ENCODE measurements at places on chromosomes 12 and 14.

GRCh38 chr12:123949770-123950165, 22.9 kb downstream of the CCDC92 start:
- DNase-seq: no peak

- no peak for DNase-seq
Observed at GRCh38 chr12:56719056-56719455, 6.0 kb downstream of the NACA start.

DNA sequence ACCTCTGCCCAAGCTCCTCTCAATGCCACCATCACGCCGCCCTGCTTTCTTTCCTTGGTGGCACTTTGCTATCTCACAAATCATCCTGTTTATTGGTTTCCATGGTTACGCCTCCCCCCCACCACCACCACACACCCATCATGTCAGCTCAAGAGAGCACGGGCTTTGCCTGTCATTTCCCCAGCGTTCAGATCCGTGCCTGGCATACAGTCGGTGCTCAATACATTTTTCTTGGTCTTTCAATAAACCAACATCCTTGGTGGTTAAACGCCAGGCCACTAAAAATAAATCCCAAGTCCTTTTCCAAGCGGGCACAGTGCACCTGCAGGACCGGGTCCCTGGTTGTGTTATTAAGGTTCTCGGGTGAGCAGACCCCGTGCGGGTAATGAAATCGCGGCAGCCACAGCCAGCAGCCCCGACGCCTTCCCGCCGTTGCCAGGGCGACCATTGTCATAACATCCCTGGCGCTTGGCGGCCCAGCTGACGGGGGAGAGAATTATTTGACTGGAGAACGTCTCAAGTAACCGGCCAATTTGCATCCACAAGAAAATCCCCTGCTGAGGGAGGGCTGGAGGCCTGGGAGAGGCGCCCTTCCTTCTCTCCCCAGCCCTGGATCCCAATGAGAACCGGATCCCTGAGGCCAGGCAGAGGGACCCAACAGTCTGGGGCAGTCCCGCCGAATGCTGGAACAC, 92.9 kb downstream of the KSR2 start:
- DNase-seq: no peak

DNA sequence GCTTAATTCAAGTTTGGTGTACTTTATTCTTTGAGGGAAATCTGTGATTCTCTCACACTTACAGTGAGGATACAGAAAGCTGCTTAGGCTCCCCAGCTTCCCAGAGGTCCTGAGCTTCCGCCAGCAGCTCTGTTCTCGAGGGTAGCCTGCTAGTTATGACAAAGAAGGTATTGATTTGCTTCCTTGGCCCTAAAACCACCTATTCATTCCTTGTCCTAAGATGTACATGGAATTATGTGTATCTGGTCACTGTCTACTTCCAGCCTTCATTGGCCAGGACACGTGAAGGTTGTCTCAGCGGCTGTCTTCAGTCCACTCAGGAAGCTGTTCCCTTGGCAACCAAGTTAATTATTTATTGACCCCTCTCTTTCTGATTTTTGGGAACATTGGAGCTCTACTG, 55.7 kb downstream of the GALNT8 start:
- DNase-seq: no peak

DNA sequence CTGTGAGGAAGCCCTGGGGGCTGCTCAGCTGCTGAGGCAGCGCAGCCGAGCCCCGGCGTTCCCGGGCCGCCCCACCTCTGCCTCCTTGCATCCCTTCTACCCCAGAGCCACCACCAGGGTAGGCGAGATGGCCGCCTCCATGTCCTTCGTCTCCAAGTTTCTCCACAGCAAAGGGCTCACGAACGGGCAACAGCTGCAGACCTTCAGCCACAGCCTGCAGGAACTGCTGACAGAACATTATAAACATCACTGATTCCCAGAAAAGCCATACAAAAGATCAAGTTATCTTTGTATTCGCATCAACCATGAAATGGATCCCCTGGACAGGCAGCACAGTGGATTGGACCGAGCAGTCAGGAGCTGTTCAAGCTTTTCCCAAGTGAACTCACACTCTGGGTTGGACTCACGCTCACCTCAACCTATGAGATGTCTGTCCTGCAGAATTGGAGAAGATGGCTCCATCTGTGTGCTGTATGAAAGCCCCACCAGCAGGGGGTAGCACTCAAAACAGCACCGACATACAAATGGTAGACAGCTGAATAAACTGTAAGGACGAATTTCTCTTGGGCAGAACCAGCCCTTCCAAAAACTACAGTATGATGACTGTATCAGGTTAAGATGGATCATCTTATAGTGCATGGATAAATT, 19.4 kb upstream of the A2M start:
- DNase-seq: no peak

DNA sequence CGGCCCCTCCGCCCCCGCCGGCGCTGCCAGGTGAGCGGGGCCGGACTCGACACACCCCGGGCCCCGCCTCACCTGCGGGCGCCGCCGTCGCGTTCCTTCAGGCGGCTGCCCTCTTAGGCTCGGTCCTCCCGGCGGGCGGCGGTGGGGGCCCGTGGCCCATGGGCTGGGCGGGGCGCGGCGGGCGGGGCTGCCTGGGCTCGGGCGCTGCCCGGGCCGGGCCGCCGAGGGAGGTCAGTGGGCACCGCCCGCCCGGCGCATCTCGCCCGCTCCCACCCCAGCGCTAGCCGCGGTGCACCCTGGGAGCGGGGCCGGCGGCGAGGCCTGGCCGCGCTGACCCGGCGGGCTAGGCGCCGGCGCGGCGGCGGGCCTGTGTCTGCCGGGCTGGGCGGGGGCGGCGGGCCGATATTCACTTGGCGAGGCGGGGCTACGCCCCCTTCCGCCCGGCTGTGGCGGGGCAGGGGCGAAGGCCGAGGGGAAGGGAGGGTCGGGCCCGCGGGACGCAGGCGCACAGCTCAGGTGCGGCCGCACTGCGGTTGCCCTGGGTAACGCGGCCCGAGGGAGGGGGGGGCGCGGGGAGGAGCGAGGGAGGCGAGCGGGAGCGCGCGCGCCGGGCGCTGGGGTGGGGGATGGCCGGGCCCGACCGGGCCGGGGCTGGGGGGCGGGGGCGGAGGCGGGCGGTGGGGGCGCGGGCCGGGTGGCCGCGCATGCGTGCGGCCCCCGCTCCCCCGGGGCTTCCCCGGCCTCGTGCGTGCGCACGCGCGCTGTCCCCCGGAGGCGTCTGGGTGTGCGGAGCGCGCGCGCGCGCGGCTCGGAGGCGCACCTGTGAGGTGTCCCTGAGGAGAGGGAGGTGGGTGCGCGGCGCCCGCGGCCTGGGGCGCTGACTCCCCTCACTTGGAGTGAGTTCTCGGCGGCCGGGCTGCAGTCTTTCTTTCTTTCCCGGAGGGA, at the start of the genes CCDC92 and ZNF664:
TSS of gene CCDC92 (minus strand) at position 375 of the 945 bp plus-strand sequence. CDS start 28,526 bp downstream, outside the sequence.
TSS of gene ZNF664 (plus strand) at position 759 of the 945 bp plus-strand sequence. CDS start 38,930 bp downstream, outside the sequence.
- peak; percentile 78 for DNase-seq

DNA sequence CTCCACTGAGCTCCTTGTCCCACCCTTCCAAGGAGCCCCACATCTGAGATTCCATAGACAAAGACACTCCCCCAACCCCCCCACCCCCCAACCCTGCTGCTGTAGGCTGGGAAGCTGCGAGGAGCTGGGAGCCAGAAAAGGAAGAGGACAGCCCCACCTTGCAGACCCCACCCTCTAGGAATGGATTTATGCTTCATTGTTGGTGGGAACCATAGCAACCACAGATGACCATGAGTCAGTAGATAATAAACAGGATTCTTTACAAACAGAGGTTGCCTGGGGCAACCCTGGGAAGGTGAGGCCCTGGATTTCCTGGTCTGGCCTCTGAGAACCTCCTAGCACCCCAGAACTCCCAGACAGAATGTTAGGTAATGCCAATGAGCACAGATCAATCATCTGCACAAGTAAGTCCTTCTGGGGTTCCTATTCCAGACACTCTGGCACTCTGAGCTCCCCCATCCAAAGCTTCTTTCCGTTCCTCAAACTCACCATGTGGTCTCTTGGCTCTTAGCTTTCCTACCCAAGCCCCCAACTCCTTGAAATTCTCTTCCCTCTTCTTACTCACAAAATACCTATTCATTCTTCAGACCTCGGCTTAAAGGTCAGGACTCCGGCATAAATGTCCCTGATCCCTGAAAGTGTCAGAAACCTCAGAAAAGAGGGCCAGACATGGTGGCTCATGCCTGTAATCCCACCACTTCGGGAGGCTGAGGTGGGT, 15.2 kb upstream of the PLEKHG6 start:
- peak; percentile 41 for DNase-seq

GRCh38 chr14:24818823-24819341, 184.9 kb upstream of the GZMB start:
- DNase-seq: no peak

GRCh38 chr12:42908712-42909111, 319.2 kb upstream of the PRICKLE1 start:
- DNase-seq: no peak

DNA sequence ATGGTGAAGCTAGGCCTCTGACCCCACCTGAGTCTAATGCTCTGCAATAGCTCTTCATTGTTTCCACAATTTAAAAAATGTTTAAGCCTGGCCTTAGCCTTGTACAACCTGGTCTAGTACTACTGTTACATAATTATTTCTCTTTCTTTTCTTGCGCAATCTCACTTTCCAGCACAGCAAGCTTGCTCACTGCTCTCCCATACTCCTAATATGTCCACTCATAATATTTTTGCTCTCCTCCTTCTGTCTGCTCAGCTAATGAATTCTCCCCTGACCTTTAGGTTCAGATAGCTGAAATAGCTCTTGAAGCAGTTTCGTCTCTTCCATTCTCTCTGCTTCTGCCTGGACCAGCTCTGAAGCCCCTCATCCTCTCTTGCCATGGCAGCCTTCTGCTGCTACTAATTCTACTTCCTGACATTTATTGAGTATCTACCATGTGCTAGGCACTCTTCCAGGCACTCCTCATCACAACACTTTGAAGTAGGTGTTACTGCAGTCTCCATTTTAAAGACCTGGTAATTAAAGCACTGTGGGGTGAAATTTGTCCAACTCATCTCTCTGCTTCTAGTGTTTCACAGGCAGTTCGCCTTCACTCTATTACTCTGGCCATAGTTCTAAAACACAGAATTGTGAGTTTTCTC, 2.8 kb upstream of the SLC48A1 start:
- DNase-seq: no peak

GRCh38 chr12:10153271-10154144, 18.4 kb downstream of the OLR1 start:
- peak; percentile 20 for DNase-seq

DNA sequence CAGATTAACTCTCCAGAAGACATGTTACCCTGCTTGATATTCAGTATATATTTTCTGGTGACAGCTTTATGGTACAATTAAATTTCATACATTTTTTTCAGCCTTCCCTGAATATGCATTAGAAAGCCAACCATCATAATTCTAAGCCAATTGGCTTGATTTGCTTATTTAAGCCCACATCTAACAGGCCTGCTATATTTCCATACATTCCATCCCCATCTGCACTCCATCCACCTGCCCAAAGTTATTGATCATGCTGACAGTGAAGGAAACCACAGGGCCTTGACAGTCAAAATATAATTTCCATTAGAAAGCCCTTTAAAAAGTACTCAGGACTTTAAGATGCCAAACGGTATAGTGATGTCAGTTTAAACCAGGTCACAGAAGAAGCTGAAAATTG, 164.3 kb downstream of the GXYLT1 start:
- DNase-seq: no peak

GRCh38 chr12:7934091-7934888, 1.7 kb downstream of the SLC2A3 start:
- DNase-seq: no peak

- no peak for DNase-seq
Observed at GRCh38 chr12:52703878-52704277, 554 bp upstream of the KRT77 start.

DNA sequence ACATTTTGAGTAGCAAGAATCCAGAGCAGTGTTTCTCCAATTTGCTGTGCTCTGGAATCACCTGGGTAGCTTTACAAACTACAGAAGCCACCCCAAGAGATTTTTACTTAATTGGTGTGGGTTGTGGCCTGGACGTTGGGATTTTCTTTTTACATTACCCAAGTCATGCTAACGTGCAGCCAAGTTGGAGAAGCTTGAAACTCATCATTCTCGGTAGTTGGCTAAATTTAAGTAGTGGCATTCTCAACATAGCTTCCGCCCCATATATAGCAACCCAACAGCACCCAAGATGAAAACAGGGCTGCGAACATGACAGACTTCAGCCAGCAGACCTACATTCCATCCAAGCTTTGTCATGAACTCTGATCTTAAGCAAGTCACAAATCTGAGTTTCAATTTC, 25.0 kb downstream of the DAD1 start:
- DNase-seq: no peak

DNA sequence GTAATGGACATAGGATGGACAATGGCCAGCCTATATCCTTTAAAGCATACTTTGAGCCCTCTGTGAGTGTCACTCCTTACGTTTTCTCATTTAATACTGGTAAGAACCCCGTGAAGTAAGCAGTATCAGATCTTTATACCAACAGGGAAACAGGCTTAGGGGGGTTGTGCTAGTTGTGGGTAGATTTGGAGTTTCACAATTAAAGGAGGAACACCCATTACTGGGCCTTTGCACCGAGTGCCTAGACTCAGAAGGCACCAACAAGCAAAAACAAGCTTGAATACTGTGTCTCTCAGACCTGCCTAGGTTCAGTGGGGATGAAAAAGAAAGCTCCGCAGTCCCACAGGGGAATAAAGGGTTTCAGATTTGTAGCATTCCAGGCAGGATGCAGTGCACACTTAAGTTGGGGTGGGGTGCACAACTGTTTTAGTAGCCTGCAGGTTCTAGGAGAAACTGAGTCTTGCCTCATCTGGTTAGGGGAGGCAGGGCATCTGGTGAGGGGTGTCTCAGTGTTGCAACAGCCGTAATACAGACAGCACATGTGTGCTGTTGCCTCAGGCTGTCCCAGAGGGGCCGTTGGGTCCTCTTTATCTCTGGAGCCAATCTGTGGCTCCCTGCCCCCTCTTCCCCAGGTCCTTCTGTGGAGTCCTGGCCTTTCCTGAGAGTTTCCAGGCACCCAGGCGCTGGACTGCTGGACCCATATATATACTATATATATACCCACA, 51.2 kb downstream of the IRAK3 start:
- DNase-seq: no peak

DNA sequence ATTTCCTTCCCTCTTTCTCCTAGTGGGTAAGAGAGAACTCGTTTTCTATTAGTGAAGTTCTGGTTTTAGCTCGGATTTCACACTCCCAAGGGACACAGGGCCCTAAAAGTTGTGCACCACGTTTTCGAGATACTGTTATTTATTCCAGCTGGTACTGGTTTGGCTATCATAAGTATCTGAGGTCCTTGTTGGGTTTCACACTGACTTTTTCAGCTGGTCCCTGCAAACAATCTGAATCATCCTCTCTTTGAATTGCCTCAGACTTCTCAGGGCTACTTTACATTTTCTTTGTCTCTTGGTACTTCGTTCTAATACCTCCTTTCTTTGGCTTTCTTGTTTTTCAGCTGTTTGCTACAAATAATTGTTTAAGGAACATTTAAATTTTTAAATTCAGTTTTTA, 75.7 kb downstream of the SCN8A start:
- DNase-seq: no peak

DNA sequence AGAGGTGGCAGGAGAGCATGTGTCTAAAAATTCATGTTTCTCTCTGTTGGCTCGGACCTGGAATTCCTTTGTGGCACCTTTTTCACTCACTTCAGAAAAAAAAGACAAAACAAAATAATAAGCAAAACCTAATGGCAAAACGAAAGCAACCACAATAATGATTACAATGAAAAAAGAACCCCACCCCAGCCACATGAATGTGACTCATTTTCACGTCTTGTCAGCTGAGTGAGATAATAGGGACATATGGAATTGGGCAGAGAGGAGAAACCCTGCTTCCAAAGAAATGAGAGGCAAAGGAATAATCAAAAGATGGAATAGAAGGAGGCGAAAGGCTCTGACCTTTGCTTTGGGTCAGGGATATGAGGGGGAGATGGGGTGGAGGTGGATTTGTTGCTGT, 143.4 kb downstream of the SLC8A3 start:
- DNase-seq: no peak
